Hair follicle dermal papilla cell (primary cell): ENCODE measurements at places on chromosomes 7 and 10. TPM values are rescaled to one million over a fixed set of nuclear protein-coding genes. Genes with fewer than 3 reads are reported as not detected.

Gene C10orf53
- total RNA-seq: not detected in 2 replicates

Gene PTER
- total RNA-seq: 11.5 and 16.9 TPM in 2 replicates

Gene SLIT1
- total RNA-seq: 0.32 TPM in 1 of 2 replicates, not detected in the other

Gene MYH16
- total RNA-seq: not detected in 2 replicates

Gene ZNF853
- total RNA-seq: 0.24 and 0.32 TPM in 2 replicates

Gene TDRD1
- 3.3 and 4.7 TPM in 2 replicates for total RNA-seq

Gene UCMA
- not detected in 2 replicates for total RNA-seq

Gene KAT6B
- 46.6 and 47.7 TPM in 2 replicates for total RNA-seq

Gene ANKRD2
- 0.24 and 0.32 TPM in 2 replicates for total RNA-seq

Gene TMEM176B
- total RNA-seq: 0.97 and 47.9 TPM in 2 replicates

Gene GIMAP8
- not detected in 2 replicates for total RNA-seq

Gene EPO
- not detected in 2 replicates for total RNA-seq

Gene HMX3
- total RNA-seq: not detected in 2 replicates

Gene MYPN
- 0.81 and 1.1 TPM in 2 replicates for total RNA-seq

Gene WNT8B
- total RNA-seq: not detected in 2 replicates
